ENCODE measurements at places on chromosomes 11 and 22. TPM values are rescaled to one million over a fixed set of nuclear protein-coding genes. Genes with fewer than 3 reads are reported as not detected.

GRCh38 chr11:46382646-46383403 is 1.4 kb downstream of the MDK start:
- DNase-seq = no peak

GRCh38 chr11:109933126-109933525 is 160.1 kb upstream of the ZC3H12C start:
- DNase-seq = no peak

GRCh38 chr22:27749597-27750225 is 51.8 kb downstream of the MN1 start:
- no peak for DNase-seq

DNA sequence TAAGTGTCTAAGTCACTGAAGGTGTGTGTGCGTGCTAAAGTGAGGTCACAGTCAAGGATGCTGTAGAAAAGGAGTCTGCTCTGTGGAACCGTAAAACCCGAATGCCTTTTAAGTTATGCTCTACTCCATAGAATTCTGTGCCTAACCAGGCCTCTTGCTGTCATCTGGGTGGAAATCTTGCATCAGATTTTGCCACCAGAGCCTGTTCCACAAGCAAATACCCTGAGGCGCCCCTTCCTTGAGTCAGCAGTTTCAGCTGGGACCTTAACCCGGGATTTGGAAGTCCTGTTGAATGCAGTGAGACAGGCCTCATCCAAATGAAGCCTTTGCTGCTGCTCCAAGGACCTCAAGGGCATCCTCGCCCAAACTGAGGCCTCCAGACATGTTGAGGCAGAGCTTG is 109.8 kb downstream of the WNT11 start:
- no peak for DNase-seq

DNA sequence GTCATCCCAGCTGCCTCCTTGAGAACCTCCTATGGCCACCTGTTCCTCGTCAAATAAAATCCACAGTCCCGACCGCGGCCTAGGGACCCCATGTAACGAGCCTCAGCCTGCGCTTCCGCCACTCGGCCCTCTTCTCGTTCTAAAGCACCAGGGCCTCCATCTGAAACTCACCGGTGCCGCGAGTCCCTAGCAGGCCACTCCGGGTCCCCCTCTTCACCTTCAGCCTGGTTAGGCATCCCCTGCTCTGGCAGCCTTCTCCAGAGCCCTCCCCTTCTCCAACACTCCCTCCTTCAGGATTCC is 2.4 kb upstream of the SSTR3 start:
- no peak for DNase-seq

- DNase-seq = no peak
These were observed 9.1 kb downstream of the ANKK1 start for GRCh38 chr11:113396690-113397089.

- DNase-seq = no peak
These were observed 23.3 kb downstream of the MICAL2 start for GRCh38 chr11:12133547-12134235.

DNA sequence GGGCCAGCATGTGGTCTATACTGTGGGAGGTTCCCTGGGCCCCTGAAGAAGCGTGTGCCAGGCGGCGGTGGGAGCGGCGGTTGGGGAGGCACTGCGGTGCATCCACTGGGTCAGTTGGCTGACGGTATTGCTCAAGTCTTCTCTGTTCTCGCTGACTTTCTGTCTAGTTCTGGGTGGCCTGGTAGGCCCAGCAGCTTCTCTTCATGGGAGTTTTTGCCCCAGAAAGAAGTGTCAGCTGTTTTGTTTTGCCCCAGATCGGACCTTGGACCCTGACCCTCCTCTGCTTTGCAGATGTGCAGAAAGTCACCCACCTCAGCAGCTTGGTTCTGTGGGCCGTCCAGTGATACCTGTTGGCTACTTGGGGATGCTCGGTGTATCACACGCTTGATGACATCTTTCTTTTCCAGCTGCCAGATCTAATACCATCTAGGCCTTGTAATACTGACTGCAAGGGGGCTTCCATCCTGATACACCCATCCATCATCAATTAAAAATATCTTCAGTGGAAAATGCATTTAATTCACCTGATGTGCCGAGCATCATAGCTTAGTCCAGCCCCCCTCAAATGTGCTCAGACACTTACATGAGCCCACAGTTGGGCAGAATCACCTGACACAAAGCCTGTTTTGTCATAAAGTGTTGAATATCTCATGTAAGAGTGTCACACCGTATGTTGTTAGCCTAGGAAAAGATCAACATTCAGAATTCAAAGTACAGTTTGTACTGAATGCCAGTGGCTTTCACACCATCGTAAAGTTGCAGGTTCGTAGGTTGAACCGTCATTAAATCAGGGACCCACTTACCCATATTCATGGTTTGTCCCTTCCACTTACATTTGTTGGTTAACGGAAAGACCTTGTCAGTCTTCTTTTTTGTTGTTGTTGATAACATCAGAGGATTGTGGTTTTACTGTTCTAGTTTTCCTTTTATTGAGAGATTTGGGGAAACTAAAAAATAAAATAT is 13.9 kb downstream of the ZBED4 start:
- DNase-seq = no peak

Gene MYBPC3
- 1,204 TPM for polyA plus RNA-seq

Gene TESMIN
- polyA plus RNA-seq = 0.15 TPM

Gene MAPK8IP2
- 0.23 TPM for polyA plus RNA-seq

Gene LAYN
- polyA plus RNA-seq = 1.2 TPM

Gene SERPINH1
- 32.5 TPM for polyA plus RNA-seq

Gene C11orf71
- 2.3 TPM for polyA plus RNA-seq

Measured in heart left ventricle (tissue), 16 donors.